Uterine smooth muscle cell (primary cell): ENCODE measurements at places on chromosomes 1 and 21. TPM values are rescaled to one million over a fixed set of nuclear protein-coding genes. Genes with fewer than 3 reads are reported as not detected.

The LAMC1 gene
- 338 and 595 TPM in 2 replicates for total RNA-seq

The DENND2C gene
- 1.6 and 1.9 TPM in 2 replicates for total RNA-seq

The MATN1 gene
- not detected in 2 replicates for total RNA-seq

The MAN1A2 gene
- 54.9 and 81.1 TPM in 2 replicates for total RNA-seq

The ODR4 gene
- total RNA-seq = 19.9 and 22.5 TPM in 2 replicates

The OR10Z1 gene
- total RNA-seq = under 0.01 and 0.22 TPM in 2 replicates

The NID1 gene
- total RNA-seq = 94.4 and 113 TPM in 2 replicates

The FLG2 gene
- total RNA-seq = under 0.01 TPM in 1 of 2 replicates, not detected in the other

The UMODL1 gene
- total RNA-seq = 0.12 TPM in 1 of 2 replicates, not detected in the other

The OR2T29 gene
- total RNA-seq = not detected in 2 replicates

The S100A7A gene
- not detected in 2 replicates for total RNA-seq

The TLR5 gene
- under 0.01 TPM in 1 of 2 replicates, not detected in the other for total RNA-seq

The SAMD13 gene
- total RNA-seq = 0.25 and 0.77 TPM in 2 replicates

The TINAGL1 gene
- total RNA-seq = 3.4 and 28.4 TPM in 2 replicates

The PLA2G2F gene
- total RNA-seq = not detected in 2 replicates

The CR1 gene
- not detected in 2 replicates for total RNA-seq

The FCRL2 gene
- total RNA-seq = not detected in 2 replicates

The FAM229A gene
- total RNA-seq = 0.77 and 1.00 TPM in 2 replicates

The WDR64 gene
- total RNA-seq = not detected in 2 replicates

The OR2L5 gene
- under 0.01 and 0.12 TPM in 2 replicates for total RNA-seq
